MCF 10A (cell line): ENCODE measurements at places on chromosomes 13 and 19. TPM values are rescaled to one million over a fixed set of nuclear protein-coding genes. Genes with fewer than 3 reads are reported as not detected.

The CGB5 gene
- total RNA-seq, result not detected in 2 replicates

GRCh38 chr19:13920940-13921747 is 15.1 kb downstream of the CC2D1A start:
- peak; percentile 48 for DNase-seq
- H3K4me3 ChIP-seq, result no peak overlapping the region
- H3K36me3 ChIP-seq, result peaks cover 69% of the 10 kb centered on the region
- H3K27me3 ChIP-seq, result no peaks in the 10 kb centered on the region
- H3K4me1 ChIP-seq, result no peaks in the 10 kb centered on the region
- H3K27ac ChIP-seq, result no peak overlapping the region

DNA sequence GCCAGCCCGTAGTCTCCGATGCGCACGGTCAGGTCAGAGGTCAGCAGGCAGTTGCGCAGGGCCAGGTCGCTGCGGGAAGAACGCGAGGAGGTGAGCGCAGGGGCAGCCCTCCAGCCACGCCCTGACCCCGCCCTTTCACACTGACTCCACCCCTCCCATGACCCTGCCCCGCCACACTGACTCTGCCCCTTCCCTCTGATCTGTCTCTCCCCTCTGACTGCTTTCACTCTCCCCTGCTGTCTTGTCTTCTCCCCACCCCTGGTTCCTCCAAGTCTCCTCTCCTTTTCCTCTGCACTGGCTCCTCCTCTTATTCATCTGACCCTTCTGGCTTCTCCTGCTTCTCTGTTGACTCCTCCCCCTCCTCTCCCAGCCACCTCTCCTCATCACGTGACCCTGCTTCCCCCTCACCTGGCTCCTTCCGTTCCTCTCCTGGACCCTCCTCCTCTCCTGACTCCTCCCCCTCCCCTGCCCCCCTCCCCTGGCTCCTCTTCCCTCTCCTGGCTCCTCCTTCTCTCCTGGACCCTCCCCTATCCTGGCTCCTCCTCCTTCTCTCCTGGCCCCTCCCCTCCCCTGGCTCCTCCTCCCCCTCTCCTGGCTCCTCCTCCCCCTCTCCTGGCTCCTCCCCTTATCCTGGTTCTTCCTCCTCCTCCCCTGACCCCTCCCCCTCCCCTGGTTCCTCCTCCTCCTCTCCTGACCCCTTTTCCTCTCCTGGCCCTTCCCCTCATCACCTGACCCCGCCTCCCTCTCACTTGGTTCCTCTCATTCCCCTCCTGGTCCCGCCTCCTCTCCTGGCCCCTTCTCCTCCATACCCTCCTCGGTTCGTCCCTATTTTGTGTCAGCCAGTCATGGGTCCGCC is 9.9 kb downstream of the LMTK3 start:
- peak; percentile 97 for DNase-seq
- H3K36me3 ChIP-seq, result peaks cover 5% of the 10 kb centered on the region
- peaks cover 15% of the 10 kb centered on the region for H3K4me1 ChIP-seq
- H3K27me3 ChIP-seq, result peaks cover 16% of the 10 kb centered on the region
- peak overlapping the region; percentile 70 for H3K27ac ChIP-seq

The ZNF823 gene
- total RNA-seq, result 0.54 and 1.9 TPM in 2 replicates

GRCh38 chr13:70829748-70830147 is 721.5 kb upstream of the KLHL1 start:
- no peak for DNase-seq
- H3K27ac ChIP-seq, result no peak overlapping the region
- H3K4me3 ChIP-seq, result no peak overlapping the region
- H3K36me3 ChIP-seq, result no peaks in the 10 kb centered on the region
- no peaks in the 10 kb centered on the region for H3K4me1 ChIP-seq

- peaks cover 14% of the 10 kb centered on the region for H3K27me3 ChIP-seq
- no peak for DNase-seq
- H3K27ac ChIP-seq, result no peak overlapping the region
- no peaks in the 10 kb centered on the region for H3K4me1 ChIP-seq
Observed at GRCh38 chr19:51621178-51621577, 9.0 kb downstream of the SIGLEC5 start.

The ACP5 gene
- not detected in 2 replicates for total RNA-seq

- H3K4me3 ChIP-seq, result no peak overlapping the region
- no peaks in the 10 kb centered on the region for H3K4me1 ChIP-seq
- no peak overlapping the region for H3K27ac ChIP-seq
- no peak for DNase-seq
- no peaks in the 10 kb centered on the region for H3K27me3 ChIP-seq
Observed at GRCh38 chr13:33322543-33322809, 36.9 kb upstream of the STARD13 start.

DNA sequence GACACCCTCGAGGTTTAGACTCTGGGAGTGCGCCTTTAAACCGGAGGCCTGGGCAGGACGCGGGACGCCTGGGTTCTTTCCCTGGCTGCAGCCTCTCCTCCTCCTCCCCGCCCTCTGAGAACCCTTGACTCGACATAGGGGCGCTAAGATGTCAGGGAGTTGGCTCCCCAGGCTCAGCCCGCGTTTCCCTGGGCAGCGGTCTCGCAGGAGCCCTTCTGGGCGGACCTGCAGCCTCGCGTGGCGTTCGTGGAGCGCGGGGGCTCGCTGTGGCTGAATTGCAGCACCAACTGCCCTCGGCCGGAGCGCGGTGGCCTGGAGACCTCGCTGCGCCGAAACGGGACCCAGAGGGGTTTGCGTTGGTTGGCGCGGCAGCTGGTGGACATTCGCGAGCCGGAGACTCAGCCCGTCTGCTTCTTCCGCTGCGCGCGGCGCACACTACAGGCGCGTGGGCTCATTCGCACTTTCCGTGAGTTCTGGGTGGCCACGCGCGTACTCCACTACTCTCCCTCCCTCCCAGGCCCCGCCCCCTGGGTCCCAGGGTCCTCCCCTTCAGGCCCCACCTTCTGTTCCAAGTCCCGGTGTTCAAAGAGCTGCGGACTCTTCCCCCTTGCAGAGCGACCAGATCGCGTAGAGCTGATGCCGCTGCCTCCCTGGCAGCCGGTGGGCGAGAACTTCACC is 1.3 kb downstream of the ICAM5 start:
- H3K27me3 ChIP-seq, result no peaks in the 10 kb centered on the region
- peak overlapping the region; percentile 79 for H3K4me3 ChIP-seq
- H3K36me3 ChIP-seq, result peaks cover 11% of the 10 kb centered on the region
- no peak overlapping the region for H3K27ac ChIP-seq
- H3K4me1 ChIP-seq, result peaks cover 19% of the 10 kb centered on the region

DNA sequence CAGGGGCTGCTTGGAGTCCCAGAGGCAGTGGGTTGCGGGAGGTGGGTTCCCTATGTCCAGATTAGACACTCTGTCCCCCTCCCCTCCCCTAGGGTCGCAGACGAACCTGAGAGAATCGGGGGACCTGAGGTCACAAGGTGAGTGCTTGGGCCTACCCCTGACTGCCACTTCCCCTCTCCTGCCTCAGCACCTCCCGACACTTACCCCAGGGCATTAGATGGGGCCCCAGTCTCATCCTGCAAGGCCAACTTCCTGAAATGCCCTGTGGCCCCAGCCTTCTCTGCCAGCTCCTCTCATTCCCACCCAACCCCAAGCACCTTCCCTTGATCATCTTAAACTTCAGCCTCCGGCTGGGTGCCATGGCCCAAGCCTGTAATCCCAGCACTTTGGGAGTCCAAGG is 23.0 kb downstream of the CKM start:
- H3K27me3 ChIP-seq, result no peaks in the 10 kb centered on the region
- H3K4me1 ChIP-seq, result no peaks in the 10 kb centered on the region
- no peak overlapping the region for H3K4me3 ChIP-seq

The ERICH6B gene
- not detected in 2 replicates for total RNA-seq

The CEACAM7 gene
- total RNA-seq, result not detected in 2 replicates

DNA sequence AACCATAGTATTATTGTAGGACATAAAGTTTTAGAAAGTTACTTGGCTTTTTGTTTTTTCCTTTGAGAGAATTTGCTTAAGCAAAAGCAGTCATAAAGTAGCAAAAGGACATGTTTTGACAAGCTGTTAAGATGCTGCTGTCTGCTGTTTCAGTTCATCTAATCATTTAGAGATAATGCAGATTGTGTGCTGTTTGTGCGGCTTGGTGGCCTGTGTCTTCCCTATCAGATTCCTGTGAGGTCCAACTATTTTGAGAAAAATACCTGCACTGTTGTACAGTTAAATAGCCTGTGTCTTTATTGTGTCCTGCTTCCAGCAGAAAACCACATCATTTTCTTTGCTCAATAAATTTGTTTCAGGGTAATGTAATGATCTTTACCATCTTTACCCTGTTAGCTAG is 20.0 kb downstream of the UCHL3 start:
- H3K27me3 ChIP-seq, result no peaks in the 10 kb centered on the region
- H3K36me3 ChIP-seq, result peaks cover 79% of the 10 kb centered on the region
- no peak for DNase-seq
- no peak overlapping the region for H3K4me3 ChIP-seq
- peaks cover 16% of the 10 kb centered on the region for H3K4me1 ChIP-seq

The ZNF729 gene
- total RNA-seq, result not detected in 2 replicates

GRCh38 chr19:56111601-56112312 is 9.3 kb downstream of the ZNF787 start:
- peaks cover 18% of the 10 kb centered on the region for H3K4me1 ChIP-seq
- H3K27ac ChIP-seq, result no peak overlapping the region
- peaks cover 11% of the 10 kb centered on the region for H3K36me3 ChIP-seq
- H3K27me3 ChIP-seq, result no peaks in the 10 kb centered on the region
- H3K4me3 ChIP-seq, result no peak overlapping the region
